ENCODE measurements at places on chromosomes 3 and 15.
A peak's percentile ranks its signal among the peaks of the same experiment; 100 is the strongest.

GRCh38 chr15:74122403-74123130, 7.8 kb upstream of the ISLR2 start:
- no peak for DNase-seq

- no peak for DNase-seq
These were observed 40.3 kb upstream of the ZPLD1 start for GRCh38 chr3:102394517-102394916.

GRCh38 chr3:51718547-51719409, 11.9 kb downstream of the GRM2 start:
- peak; percentile 81 for DNase-seq

DNA sequence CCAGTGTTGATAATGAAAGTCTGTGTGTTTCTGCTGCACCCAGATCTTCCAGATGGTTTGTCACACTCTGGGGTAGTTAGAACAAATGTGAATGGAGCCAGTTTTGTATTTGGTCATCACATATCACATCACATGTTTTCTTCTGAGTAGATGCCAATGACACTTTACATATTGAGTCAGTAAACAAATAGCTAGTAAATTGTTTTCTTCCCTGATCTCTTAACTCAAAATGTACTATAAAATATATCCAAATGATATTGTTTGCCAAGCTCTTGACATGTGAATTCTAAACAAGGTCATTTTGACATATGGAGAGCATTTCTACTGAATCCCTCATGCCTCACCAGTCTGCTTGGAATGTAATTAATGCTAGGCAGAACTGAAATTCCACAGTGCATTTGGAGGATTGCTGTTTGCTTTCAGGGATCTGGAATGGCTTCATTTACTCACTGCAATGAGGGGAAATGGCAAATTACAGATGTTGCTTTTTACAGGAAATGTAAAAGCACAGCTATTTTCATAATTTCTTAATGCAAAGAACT, 45.0 kb downstream of the PDHB start:
- peak; percentile 76 for DNase-seq

- no peak for DNase-seq
These were observed 129.2 kb downstream of the RAB11A start for GRCh38 chr15:65998486-65998885.

- DNase-seq: no peak
These were observed 66.2 kb downstream of the SSR3 start for GRCh38 chr3:156488767-156489166.

GRCh38 chr15:68145706-68146105, 59.4 kb downstream of the CALML4 start:
- no peak for DNase-seq

DNA sequence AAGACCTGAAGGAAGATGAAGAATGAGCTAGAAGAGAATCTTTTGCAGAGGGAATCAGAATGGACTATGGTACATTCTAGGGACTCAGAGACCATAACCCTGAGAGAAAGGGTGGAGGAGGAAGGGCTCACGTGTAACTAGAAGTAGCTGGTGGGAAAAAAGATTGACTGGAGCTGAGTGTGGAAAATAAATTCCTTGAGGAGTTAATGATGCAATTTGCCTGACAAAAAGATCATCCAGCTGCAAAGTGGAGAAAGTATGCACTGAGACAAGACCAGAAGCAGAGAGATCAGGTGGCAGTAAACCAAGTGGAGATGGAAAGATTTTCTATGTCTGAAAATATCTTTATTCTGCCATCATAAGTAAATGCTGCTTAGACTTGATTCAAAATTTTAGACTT, 52.9 kb upstream of the TBL1XR1 start:
- DNase-seq: no peak

DNA sequence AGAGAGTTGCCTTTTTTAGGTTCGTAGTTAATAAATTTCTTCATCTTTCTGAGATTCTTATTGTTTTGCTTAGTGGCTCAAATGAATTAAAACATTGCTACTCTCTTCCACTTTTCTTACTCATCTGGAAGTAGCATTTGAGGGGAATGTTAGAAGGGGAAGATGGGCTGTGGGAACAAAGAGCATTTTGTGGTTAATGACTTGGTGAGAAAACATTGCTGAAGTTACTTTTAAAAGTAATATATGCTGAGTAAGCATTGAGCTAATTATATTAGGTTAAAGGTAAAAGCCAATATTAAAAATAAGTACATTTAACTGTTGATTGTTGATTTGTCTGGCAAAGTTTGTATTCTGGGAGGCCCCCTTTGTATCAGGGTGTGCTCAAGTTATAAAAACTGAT, 5.7 kb downstream of the MORF4L1 start:
- DNase-seq: no peak

DNA sequence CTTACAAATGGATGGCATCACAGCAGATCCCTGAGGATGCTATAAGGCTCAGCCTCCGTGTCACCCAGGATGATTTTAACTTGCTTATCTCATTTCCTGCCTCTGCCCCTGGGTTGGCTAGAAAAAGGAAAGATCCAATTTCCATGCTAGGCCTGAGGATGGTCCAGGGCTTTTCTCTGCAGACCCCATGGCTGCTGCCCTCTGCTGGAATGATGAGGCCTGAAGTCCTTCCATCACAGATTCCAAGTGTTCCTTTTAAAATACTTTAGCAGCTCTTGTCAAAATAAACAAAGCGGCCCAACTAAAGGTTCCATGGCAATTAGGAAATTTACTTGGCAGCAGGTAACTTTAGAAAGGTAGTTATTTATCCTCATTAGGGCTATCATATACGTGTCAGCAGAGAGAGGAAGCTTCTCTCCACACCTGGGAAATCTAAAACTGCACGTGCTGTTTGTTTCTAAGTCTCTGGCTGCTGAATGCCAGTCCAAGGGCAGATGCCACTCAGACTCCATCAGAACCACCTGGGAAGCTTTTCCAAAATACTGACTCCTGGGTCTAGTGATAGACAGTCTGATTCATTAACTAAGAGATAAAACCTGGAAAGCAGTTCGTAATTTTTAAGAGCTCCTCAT, 401.9 kb upstream of the IL12A start:
- DNase-seq: peak; percentile 51

GRCh38 chr3:27193056-27193455, 176.1 kb downstream of the NEK10 start:
- no peak for DNase-seq

DNA sequence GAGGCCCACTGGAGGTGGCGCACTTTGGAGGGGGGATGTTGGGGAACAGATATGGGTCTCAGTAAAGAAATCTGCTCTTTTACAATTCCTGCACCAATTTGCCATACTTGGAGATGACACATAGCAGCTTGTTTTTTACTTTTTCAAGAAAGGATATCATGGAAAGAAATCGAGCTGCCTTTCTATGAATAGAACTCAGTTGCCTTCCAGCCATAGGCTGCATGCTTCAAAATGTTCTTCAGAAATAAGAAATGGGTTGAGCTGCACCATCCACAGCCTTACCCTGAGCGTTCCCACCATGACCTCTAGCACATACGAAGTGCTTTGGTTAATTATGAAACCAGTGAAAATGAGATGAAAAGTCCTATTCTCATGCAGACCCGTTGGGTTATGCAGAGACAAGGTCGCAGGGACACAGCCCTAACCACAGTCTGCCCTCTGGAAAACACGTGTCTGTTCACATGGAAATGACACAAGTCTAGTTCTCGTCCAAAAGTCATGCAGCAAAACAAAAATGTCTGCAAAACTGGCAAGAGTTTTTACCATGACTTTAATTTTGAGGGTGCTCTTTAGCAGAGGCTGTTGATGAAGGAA, 36.3 kb downstream of the NGRN start:
- no peak for DNase-seq

GRCh38 chr3:30357897-30358296, 248.5 kb upstream of the TGFBR2 start:
- DNase-seq: no peak

DNA sequence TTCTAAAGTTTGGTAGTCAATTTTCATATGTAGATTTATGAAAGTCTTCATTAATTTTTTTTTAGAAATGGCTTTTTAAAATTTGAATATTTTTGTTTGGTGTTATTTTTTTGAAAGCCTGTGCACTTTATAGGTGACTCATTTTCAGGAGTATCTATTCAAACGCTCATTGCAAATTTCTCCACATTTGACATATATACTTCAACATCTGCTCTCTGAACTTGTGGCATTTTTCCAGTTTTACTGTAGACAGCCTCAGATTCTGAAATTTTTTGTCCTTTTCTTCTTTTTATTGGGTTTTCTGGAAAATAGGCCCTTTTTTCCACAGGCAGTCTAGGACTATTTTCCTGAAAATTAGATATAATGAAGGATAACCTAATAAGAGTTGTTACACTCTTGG, 396.6 kb downstream of the RBMS3 start:
- DNase-seq: no peak

GRCh38 chr15:57516327-57517029, 75.2 kb upstream of the MYZAP start:
- DNase-seq: no peak

GRCh38 chr3:135891121-135891520, 74.4 kb upstream of the PPP2R3A start:
- DNase-seq: no peak

DNA sequence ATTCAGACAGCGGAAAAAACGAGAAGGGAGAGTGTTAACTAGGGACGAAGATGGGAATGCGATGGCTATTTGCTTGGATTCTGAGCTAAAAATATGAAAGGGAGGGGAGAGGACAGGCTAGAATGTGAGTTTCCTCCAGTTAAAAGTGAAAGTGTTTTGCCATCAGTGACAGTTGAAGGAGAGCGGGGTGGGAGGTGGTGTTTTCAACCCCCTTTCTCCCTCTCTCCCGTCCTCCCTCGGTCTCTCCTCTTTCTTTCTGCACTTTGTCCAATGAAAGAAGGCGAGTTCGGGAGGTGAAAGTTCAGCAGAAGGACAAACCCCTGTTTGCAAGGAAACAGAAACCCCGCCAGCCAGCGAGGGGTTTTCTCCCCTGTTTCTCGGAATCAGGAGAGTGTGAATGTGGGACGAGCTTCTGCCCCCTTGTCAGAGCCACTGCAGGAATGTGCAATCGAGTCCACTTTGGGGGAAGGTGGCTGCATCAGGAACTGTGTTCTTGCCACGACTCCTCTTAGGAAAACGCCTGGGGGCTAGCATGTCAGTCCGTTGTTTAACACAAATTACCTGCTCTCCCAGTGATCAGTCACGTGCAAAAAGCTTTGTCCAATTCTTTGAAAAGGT, 975 bp upstream of the FOXP1 start:
- peak; percentile 31 for DNase-seq

GRCh38 chr15:80615783-80616391, 79.2 kb upstream of the ABHD17C start:
- DNase-seq: peak; percentile 73

- no peak for DNase-seq
These were observed 61.4 kb downstream of the MFSD1 start for GRCh38 chr3:158863247-158863646.

DNA sequence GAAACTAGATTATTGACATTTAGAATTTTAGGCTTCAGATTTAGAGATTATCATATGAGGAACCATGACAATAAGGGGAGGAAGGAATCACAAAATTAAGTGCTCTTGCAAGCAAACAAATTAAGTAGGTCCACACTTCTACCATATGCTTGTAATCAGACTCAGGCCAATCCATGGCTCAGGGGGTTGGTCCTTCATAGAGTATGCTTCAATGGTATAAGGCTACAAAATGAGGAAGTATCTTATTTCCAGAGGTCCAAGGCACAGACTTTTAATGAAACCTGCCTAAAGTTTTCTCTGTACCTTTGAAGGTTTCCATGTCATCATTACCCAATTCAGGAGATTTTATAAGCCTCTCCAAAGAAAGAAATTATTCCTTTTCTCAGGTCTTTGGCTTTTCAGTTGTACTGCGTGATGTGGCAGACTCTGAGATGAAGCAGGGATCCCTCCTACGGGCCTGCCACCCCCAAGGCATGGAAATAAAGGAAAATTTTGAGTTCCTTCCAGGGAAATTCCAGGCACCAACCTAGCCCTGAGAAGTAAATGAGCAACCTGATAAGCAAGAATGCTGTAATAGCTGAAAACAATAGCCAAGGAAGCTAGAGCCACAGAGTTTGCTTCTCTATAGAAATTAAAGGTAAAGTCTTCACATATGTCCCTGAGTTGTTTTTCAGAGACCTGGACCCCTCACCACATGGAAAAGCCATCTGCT, 36.3 kb downstream of the SERPINI2 start:
- DNase-seq: no peak

DNA sequence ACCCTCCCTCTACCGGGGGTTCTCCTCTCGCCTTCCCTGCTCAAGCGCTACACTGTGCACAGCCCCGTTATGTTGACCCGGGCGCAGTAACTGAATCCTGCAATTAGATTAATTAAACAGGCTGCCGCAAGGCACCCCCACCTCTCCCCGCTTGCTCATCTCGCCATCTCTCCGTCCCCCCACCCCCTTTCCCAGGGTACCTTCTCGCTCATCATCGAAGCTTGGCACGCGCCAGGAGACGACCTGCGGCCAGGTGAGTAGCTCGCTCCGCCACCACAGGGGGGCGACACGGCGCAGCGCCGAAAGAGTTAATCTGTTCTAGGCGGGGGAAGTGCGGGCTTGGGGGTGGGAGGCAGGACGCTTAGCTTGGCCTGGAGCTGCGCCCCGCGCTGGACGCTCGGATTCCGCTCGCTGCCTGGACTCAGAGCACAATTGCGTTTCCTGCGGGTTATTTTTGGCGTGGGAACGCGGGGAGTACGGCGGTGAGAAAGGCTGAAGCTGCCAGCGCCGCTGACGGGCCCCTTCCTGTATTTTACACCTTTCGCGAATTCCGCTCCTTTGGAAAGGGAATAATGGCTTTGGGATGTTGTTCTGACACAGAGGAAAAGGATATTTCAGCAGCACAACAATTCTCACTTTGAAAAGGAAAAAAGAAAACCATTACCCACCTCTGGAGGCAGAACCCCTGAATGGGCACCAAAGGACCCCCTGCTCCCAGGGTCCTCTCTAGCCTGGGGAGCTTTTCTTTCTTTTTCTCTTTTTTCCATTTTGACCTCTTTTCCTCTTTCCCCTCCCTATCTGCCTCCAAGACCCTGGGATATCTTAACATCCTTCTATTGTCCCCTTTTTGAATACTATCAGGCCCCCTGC, 1.5 kb downstream of the DLL4 start:
- DNase-seq: no peak

GRCh38 chr15:87573039-87573438, 683.5 kb downstream of the NTRK3 start:
- no peak for DNase-seq

DNA sequence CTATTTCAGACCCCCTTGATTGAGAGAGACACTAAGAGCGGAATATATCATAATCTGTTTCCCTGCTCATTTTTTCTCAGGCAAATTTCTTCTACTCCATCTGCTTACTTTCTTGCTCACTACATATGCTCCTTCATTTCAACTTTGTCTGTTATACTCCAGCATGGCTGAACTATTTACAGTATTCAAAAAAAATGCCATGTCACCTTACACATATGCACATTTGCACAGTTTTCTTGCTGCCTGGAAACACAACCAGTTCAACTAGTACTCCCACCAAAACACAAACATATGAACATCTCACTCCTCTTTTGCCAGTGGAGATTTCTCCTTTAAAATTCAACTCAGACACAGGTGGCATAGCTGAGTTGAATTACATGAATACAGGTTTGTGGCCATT, 1142.1 kb upstream of the CADM2 start:
- DNase-seq: no peak

DNA sequence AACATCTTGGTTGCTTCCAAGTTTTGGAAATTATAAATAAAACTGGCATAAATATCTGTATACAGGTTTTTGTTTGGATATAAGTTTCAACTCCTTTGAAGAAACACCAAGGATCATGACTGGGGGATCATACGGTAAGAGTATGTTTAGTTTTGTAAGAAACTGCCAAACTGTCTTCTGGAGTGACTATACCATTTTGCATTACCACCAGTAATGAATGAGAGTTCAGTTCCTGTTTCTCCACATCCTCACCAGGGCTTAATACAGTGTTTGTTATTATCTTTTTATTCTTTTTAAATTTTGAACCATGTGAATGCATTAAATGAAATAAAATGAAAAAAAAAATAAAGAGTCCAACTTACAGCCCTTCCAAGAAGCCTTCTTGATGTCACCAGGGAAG, 3.7 kb upstream of the ANKUB1 start:
- DNase-seq: no peak
